Activated CD8-positive, alpha-beta memory T cell treated with anti-CD3 and anti-CD28 coated beads, Interleukin-2, amount 10 ng/mL, durations not matched to agents 7 days and 5 days (primary cell): ENCODE measurements at places on chromosomes 6 and 20. TPM values are rescaled to one million over a fixed set of nuclear protein-coding genes. Genes with fewer than 3 reads are reported as not detected.

- no peak overlapping the region for H3K27ac ChIP-seq
- DNase-seq, result peak; percentile 43
- peaks cover 4% of the 10 kb centered on the region for H3K4me1 ChIP-seq
- H3K4me3 ChIP-seq, result no peak overlapping the region
- H3K27me3 ChIP-seq, result no peaks in the 10 kb centered on the region
Observed at GRCh38 chr6:72748759-72749158, 126.9 kb downstream of the KCNQ5 start.

GRCh38 chr6:52186075-52186474, at the start of gene IL17A:
TSS of gene IL17A (plus strand) at chr6:52186375. CDS start at chr6:52186432, 57 bp downstream.
- H3K27me3 ChIP-seq, result peaks cover 80% of the 10 kb centered on the region
- no peak within 1 kb of the TSS for H3K27ac ChIP-seq
- DNase-seq, result no peak
- peaks cover 4% of the 10 kb centered on the region for H3K4me1 ChIP-seq
- no peak within 1 kb of the TSS for H3K4me3 ChIP-seq

GRCh38 chr20:4829514-4830215, 108.0 kb downstream of the PRND start:
- peaks cover 3% of the 10 kb centered on the region for H3K27me3 ChIP-seq
- H3K27ac ChIP-seq, result no peak overlapping the region
- DNase-seq, result no peak
- no peak overlapping the region for H3K4me3 ChIP-seq
- H3K4me1 ChIP-seq, result no peaks in the 10 kb centered on the region

GRCh38 chr6:84687431-84687830, 77.0 kb downstream of the TBX18 start:
- H3K36me3 ChIP-seq, result no peaks in the 10 kb centered on the region
- H3K4me3 ChIP-seq, result no peak overlapping the region

DNA sequence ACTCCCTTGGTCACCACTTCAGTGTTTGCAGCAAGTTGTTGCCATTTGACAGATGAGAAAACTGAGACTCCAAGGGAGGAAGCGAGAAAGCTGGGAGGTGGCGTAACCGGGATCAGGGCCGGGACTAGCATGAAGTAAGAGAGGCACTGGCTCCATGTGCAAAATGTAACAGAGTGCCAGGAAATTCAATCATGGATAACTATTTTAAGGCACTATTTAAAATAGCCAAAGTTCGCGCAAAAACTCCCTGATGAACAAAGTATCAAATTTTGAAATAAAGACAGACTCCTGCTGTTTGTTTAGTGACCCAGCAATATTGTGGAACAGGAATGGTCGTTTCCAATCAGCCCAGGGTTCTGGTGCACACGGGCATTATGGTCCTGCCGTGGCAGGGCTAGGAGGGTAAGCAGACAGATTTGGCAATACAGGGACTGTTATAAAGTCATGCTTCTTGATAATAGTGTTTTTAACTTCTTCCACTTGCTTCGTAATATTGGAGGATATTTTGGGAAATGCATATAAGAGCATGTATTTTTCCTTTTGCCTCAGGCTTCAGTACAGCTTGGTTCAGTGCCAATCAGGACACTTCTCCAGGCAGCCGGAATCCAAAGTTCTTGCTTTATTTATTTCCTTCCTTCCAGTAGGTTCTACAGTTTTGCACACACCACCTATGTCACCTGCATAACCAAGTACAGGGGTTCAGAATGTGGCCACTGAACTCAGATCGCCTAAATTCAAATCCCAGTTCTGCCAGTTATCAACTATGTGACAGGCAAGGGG, 141.6 kb downstream of the EYA2 start:
- H3K27ac ChIP-seq, result no peak overlapping the region
- no peak for DNase-seq

The HS3ST5 gene
- not detected for total RNA-seq

- DNase-seq, result no peak
- no peak overlapping the region for H3K27ac ChIP-seq
- H3K27me3 ChIP-seq, result peaks cover 23% of the 10 kb centered on the region
- H3K4me1 ChIP-seq, result no peaks in the 10 kb centered on the region
- H3K36me3 ChIP-seq, result no peaks in the 10 kb centered on the region
Observed at GRCh38 chr20:577167-577791, 32.8 kb downstream of the TCF15 start.

The SH3BGRL2 gene
- total RNA-seq, result 0.42 TPM

The LY6G6D gene
- total RNA-seq, result not detected

DNA sequence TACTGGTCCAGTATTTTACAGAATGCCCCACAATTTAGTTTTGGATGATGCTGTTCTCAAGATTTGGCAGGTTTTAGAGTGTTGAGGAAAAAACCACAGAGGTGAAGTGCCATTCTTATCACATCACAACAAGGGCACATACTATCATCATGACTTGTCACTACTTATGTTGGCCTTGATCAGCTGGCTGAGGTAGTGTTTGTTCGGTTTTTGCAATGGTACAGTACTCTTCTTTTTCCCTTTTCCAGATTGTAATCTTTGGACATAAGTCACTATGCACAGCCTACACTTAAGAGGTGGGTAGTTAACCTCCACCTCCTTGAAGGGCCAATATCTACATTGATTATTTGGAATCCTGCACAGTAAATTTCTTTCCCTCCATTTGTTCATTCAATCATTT, 8.8 kb downstream of the TENT5A start:
- no peak overlapping the region for H3K27ac ChIP-seq
- no peaks in the 10 kb centered on the region for H3K27me3 ChIP-seq
- no peaks in the 10 kb centered on the region for H3K4me1 ChIP-seq
- no peak for DNase-seq
- peaks cover 1% of the 10 kb centered on the region for H3K36me3 ChIP-seq
- no peak overlapping the region for H3K4me3 ChIP-seq

DNA sequence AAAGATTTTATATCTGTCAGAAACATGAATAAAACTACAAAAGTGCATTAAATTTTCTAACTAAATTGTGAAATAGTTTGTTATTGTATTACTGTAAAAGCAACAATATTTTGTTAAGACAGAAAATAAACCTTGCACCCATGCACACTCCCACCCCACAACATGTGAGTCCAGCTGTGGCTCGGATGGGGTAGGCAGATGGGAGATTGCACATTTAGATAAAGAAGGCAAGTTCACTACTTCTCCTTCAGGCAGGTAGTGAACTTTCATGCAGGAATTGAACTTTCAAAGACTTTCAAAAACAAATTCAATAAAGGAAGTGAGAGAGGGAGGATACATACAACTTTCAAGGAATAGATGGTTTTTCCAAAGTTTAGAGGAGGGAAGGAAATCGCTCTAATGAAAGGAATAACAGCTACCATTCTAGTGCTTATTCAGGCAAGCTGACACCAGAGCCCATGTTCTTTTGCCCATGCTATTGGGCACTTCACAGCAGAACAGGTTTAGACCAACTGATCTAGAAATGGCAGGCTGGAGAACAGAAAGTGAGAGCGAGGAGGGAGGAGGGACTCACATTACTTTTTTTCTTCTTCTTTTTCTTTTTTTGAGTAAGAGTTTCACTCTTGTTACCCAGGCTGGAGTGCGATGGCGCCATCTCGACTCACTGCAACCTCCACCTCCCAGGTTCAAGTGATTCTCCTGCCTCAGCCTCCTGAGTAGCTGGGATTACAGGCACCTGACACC, 28.5 kb downstream of the SF3B5 start:
- peaks cover 5% of the 10 kb centered on the region for H3K27me3 ChIP-seq
- peaks cover 44% of the 10 kb centered on the region for H3K4me1 ChIP-seq
- H3K4me3 ChIP-seq, result no peak overlapping the region
- DNase-seq, result peak; percentile 56
- H3K27ac ChIP-seq, result peak overlapping the region; percentile 25

The EYS gene
- total RNA-seq, result not detected

DNA sequence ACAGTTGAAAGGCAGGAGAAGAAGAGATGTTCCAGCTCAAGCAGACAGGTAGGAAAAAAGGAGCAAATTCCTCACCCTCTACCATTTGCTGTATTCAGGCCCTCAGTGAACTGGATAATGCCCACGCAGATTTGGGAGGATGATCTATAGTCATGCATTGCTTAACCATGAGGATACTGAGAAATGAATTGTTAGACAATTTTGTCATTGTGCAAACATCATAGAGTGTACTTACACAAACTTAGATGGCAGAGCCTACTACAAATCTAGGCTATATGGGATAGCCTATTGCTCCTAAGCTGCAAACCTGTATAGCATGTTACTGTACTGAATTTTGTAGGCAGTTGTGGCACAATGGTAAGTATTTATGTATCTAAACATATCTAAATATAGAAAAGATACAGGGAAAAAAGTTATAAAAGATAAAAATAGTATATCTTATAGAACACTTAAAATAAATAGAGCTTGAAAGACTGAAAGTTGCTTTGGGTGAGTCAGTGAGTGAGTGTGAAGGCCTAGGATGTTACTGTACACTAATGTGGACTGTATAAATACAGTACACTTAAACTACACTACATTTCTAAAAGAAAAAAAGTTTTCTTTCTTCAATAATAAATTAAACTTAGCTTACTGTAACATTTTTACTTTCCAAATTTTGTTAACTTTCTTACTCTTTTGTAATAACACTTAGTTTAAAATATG, 672.3 kb downstream of the UTRN start:
- no peaks in the 10 kb centered on the region for H3K36me3 ChIP-seq
- H3K4me1 ChIP-seq, result no peaks in the 10 kb centered on the region
- no peak for DNase-seq
- H3K27me3 ChIP-seq, result peaks cover 2% of the 10 kb centered on the region
- no peak overlapping the region for H3K4me3 ChIP-seq

- peaks cover 22% of the 10 kb centered on the region for H3K27me3 ChIP-seq
- DNase-seq, result no peak
- H3K4me3 ChIP-seq, result no peak overlapping the region
- H3K36me3 ChIP-seq, result no peaks in the 10 kb centered on the region
- H3K4me1 ChIP-seq, result peaks cover 7% of the 10 kb centered on the region
- H3K27ac ChIP-seq, result no peak overlapping the region
Observed at GRCh38 chr6:137282254-137282653, 63.1 kb upstream of the IFNGR1 start.

- no peaks in the 10 kb centered on the region for H3K4me1 ChIP-seq
- H3K27ac ChIP-seq, result no peak overlapping the region
- peaks cover 7% of the 10 kb centered on the region for H3K27me3 ChIP-seq
- H3K4me3 ChIP-seq, result no peak overlapping the region
Observed at GRCh38 chr6:163232015-163232523, 182.4 kb upstream of the QKI start.

DNA sequence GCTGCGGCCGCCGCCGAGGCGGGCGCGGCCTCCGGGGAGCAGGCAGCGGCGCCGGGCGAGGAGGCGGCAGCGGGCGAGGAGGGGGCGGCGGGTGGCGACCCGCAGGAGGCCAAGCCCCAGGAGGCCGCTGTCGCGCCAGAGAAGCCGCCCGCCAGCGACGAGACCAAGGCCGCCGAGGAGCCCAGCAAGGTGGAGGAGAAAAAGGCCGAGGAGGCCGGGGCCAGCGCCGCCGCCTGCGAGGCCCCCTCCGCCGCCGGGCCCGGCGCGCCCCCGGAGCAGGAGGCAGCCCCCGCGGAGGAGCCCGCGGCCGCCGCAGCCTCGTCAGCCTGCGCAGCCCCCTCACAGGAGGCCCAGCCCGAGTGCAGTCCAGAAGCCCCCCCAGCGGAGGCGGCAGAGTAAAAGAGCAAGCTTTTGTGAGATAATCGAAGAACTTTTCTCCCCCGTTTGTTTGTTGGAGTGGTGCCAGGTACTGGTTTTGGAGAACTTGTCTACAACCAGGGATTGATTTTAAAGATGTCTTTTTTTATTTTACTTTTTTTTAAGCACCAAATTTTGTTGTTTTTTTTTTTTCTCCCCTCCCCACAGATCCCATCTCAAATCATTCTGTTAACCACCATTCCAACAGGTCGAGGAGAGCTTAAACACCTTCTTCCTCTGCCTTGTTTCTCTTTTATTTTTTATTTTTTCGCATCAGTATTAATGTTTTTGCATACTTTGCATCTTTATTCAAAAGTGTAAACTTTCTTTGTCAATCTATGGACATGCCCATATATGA, 3.2 kb downstream of the MARCKS start:
- peaks cover 2% of the 10 kb centered on the region for H3K36me3 ChIP-seq
- H3K27me3 ChIP-seq, result peaks cover 29% of the 10 kb centered on the region
- H3K4me1 ChIP-seq, result peaks cover 16% of the 10 kb centered on the region
- H3K4me3 ChIP-seq, result no peak overlapping the region

- peak overlapping the region; percentile 96 for H3K27ac ChIP-seq
- peak; percentile 59 for DNase-seq
- H3K36me3 ChIP-seq, result no peaks in the 10 kb centered on the region
- H3K4me1 ChIP-seq, result peaks cover 68% of the 10 kb centered on the region
Observed at GRCh38 chr6:190596-191395, 101.5 kb upstream of the DUSP22 start.
